Left ventricle myocardium inferior (tissue), 1 donor: ENCODE measurements at places on chromosomes 1 and 21. TPM values are rescaled to one million over a fixed set of nuclear protein-coding genes. Genes with fewer than 3 reads are reported as not detected.

- peaks cover 40% of the 10 kb centered on the region for H3K36me3 ChIP-seq
- H3K27ac ChIP-seq = no peak overlapping the region
- H3K27me3 ChIP-seq = no peaks in the 10 kb centered on the region
- H3K4me3 ChIP-seq = no peak overlapping the region
- DNase-seq = no peak
- no peaks in the 10 kb centered on the region for H3K4me1 ChIP-seq
Observed at GRCh38 chr1:5906966-5907365, 85.3 kb downstream of the NPHP4 start.

FOXD2 gene
- not detected for total RNA-seq

GRCh38 chr1:221793439-221794078 lies 51.7 kb upstream of the DUSP10 start:
- no peaks in the 10 kb centered on the region for H3K4me1 ChIP-seq
- no peaks in the 10 kb centered on the region for H3K36me3 ChIP-seq
- no peak for DNase-seq
- H3K27ac ChIP-seq = no peak overlapping the region
- no peak overlapping the region for H3K4me3 ChIP-seq
- H3K27me3 ChIP-seq = no peaks in the 10 kb centered on the region

- peaks cover 60% of the 10 kb centered on the region for H3K27me3 ChIP-seq
- peaks cover 56% of the 10 kb centered on the region for H3K4me1 ChIP-seq
- peaks cover 11% of the 10 kb centered on the region for H3K36me3 ChIP-seq
- no peak overlapping the region for H3K27ac ChIP-seq
- no peak for DNase-seq
- H3K4me3 ChIP-seq = peak overlapping the region; percentile 94
Observed at GRCh38 chr1:3651026-3651929, 1.0 kb upstream of the TP73 start.

DNA sequence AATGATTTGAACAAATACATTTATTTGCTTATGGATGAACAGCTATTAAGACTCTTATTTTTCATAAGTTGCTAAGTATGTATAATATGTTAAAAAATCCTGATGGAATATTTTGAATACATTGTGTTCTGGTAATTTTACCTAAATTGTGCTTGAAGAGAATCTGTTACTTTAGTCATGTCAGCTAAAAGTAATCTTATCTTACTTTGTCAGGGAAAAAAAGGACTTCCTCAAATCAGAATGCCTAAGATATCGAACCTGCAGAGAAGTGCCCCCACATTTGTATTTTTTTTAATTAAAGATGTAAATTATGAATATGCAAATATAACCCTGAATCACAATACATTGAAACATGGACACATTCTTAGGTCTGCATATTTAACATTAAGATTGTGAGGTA lies 1331.7 kb downstream of the MRPL39 start:
- H3K27ac ChIP-seq = no peak overlapping the region
- DNase-seq = no peak
- no peaks in the 10 kb centered on the region for H3K36me3 ChIP-seq
- no peaks in the 10 kb centered on the region for H3K4me1 ChIP-seq

GRCh38 chr1:94514095-94514727 lies 27.3 kb downstream of the F3 start:
- DNase-seq = no peak
- H3K4me1 ChIP-seq = no peaks in the 10 kb centered on the region
- no peak overlapping the region for H3K4me3 ChIP-seq
- no peak overlapping the region for H3K27ac ChIP-seq
